Activated CD8-positive, alpha-beta memory T cell treated with anti-CD3 and anti-CD28 coated beads, Interleukin-2, amount 10 ng/mL, durations not matched to agents 7 days and 5 days (primary cell): ENCODE measurements at places on chromosomes 7 and 10.

DNA sequence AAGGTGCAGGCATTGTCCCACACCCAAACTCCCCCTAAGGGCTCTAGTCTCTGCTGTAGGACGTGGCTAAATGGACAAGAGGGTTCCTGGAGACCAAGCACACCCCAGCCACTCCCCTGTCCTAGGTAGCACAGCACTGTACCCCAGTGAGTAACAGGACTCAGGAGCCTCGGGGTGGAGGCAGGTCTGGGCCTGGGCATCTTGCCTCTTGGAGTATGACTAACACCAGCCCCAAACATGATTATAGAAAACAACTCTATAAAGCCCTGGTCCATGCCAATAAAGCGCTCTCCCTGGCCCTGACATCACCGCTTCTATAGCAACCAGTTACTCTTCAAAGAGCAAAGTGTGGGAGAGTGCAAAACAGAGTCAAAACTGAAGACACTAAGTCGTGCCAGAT is 195.0 kb downstream of the CALN1 start:
- H3K36me3 ChIP-seq = no peaks in the 10 kb centered on the region
- no peaks in the 10 kb centered on the region for H3K27me3 ChIP-seq
- no peak overlapping the region for H3K27ac ChIP-seq
- no peak overlapping the region for H3K4me3 ChIP-seq

DNA sequence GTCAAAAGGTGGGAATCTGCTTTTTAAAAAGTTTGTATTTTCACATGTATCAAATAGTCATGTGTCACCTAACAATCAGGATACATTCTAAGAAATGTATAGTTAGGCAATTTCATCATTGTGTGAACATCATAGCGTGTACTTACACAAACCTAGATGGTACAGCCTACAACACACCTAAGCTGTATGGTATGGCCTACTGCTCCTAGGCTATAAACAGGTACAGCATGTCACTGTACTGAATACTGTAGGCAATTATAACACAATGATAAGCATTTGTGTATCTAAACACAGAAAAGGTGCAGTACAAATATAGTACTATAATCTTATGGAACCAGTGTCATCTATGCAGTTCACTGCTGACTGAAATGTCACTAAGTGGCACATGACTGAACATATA is 17.8 kb downstream of the COA1 start:
- H3K36me3 ChIP-seq = peaks cover 55% of the 10 kb centered on the region
- DNase-seq = no peak
- H3K4me3 ChIP-seq = no peak overlapping the region
- no peaks in the 10 kb centered on the region for H3K27me3 ChIP-seq
- peaks cover 2% of the 10 kb centered on the region for H3K4me1 ChIP-seq

GRCh38 chr10:78407966-78408365 is 374.3 kb downstream of the RPS24 start:
- peaks cover 23% of the 10 kb centered on the region for H3K27me3 ChIP-seq
- no peak overlapping the region for H3K4me3 ChIP-seq
- H3K36me3 ChIP-seq = no peaks in the 10 kb centered on the region
- no peak for DNase-seq

DNA sequence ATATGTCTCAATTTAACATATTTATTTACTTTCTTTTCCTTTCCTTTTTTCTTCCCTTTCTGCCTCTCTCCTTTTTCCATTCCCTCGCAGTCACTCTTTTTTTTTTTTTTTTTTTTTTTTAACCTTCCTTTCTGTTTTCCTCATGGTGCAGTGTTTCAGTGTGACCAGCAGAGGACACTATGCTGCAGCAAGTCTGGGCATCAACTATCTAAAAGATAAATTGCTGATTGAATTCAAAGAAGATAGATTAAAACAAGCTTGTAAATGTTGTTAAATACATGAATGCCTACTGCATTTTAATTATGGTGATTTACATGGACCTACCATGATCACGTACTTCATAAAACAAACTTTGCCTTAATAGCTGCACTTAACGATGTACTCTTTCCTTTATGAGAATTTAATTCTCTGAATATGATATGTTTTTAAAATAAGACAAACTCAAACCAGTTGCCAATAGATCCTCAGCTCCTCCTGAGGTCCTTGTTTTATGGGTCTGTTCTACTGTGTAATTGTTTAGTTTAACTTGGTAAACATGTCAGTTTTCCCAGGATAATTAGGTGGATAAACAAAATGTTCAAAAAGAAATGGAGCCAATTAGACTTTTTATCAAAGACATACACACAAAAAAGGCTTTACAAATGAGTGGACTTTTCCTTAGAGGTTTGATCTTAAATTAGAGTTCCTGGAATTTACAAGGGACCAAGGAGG is 101.0 kb upstream of the AGR3 start:
- no peak for DNase-seq
- H3K27me3 ChIP-seq = peaks cover 20% of the 10 kb centered on the region
- no peak overlapping the region for H3K4me3 ChIP-seq
- no peaks in the 10 kb centered on the region for H3K36me3 ChIP-seq

- DNase-seq = no peak
- no peak overlapping the region for H3K4me3 ChIP-seq
- no peaks in the 10 kb centered on the region for H3K4me1 ChIP-seq
- H3K27ac ChIP-seq = no peak overlapping the region
- H3K36me3 ChIP-seq = peaks cover 12% of the 10 kb centered on the region
- no peaks in the 10 kb centered on the region for H3K27me3 ChIP-seq
Observed at GRCh38 chr7:767941-768731, 41.1 kb upstream of the PRKAR1B start.

GRCh38 chr7:28076423-28077200 is 104.0 kb downstream of the JAZF1 start:
- no peaks in the 10 kb centered on the region for H3K27me3 ChIP-seq
- H3K27ac ChIP-seq = no peak overlapping the region
- peaks cover 3% of the 10 kb centered on the region for H3K4me1 ChIP-seq
- no peaks in the 10 kb centered on the region for H3K36me3 ChIP-seq

- H3K4me1 ChIP-seq = peaks cover 11% of the 10 kb centered on the region
- H3K27me3 ChIP-seq = peaks cover 14% of the 10 kb centered on the region
- H3K36me3 ChIP-seq = no peaks in the 10 kb centered on the region
- peak; percentile 31 for DNase-seq
- H3K27ac ChIP-seq = no peak overlapping the region
Observed at GRCh38 chr10:86944031-86944419, 13.4 kb downstream of the MMRN2 start.

DNA sequence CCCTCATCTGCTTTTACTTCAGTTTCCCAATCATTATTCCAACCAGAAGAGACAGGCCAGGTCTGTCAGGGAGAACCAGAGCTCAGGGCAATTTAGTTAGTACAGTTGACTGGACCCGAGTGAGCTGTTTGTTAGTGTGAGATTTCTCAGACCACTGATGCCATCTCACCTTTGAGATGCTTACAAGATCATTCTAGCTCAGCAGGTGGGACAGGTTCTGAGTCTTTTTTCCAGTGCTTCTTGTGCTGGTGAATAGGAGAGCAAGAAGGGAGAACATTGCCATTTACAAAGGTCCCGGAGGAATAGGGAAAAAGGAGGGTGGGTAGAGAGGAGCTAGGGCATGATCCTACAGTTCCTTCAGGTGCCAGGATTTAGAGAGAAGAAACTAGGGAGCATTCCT is 112.4 kb upstream of the IFRD1 start:
- H3K36me3 ChIP-seq = peaks cover 19% of the 10 kb centered on the region
- no peaks in the 10 kb centered on the region for H3K27me3 ChIP-seq
- H3K4me3 ChIP-seq = no peak overlapping the region
- DNase-seq = no peak
- H3K4me1 ChIP-seq = no peaks in the 10 kb centered on the region
- no peak overlapping the region for H3K27ac ChIP-seq

- peaks cover 52% of the 10 kb centered on the region for H3K4me1 ChIP-seq
- H3K27me3 ChIP-seq = no peaks in the 10 kb centered on the region
- H3K27ac ChIP-seq = peak overlapping the region; percentile 89
- no peak overlapping the region for H3K4me3 ChIP-seq
Observed at GRCh38 chr10:110009736-110010475, 2.1 kb downstream of the ADD3 start.

DNA sequence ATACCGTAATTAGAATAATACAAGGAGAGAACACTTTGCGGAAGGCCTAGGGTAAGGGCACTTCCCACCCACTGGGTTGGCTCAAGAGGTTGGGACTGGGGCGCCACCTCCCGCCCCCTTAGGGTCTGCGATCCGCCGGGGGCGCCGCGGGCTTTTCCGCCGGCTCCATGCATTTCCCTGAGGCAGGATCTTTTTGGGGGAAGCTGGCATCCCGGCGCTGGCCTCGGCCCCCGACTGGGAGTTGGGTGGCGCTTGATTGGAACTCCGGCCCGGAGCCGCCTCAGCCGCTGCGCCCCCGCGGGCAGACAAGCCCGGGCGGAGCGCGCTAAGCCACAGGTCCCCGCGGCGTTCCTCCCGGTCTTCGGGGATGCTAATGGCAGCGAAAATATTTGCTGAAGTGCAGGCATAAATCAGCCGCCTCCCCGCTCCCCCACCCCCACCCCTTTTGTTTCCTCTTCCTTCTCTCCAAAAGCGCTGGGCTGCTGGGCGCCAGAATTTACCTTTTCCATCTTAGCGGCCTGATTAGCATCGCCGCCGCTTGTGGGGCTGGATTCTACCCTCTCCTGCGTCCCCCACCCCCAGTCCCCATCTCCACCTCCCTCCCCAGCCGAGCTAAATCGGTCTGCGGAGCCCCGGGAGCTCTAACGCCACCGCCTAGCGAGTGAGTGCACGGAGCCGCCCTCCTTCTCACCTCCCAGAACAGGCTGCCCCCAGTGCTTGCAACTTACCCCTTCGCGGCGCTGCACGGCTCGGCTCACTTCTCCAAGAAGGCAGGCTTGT is 5.1 kb downstream of the UNC5B start:
- no peak for DNase-seq
- H3K4me3 ChIP-seq = peak overlapping the region; percentile 36
- no peak overlapping the region for H3K27ac ChIP-seq
- H3K27me3 ChIP-seq = peaks cover 71% of the 10 kb centered on the region
- no peaks in the 10 kb centered on the region for H3K36me3 ChIP-seq
- peaks cover 9% of the 10 kb centered on the region for H3K4me1 ChIP-seq

DNA sequence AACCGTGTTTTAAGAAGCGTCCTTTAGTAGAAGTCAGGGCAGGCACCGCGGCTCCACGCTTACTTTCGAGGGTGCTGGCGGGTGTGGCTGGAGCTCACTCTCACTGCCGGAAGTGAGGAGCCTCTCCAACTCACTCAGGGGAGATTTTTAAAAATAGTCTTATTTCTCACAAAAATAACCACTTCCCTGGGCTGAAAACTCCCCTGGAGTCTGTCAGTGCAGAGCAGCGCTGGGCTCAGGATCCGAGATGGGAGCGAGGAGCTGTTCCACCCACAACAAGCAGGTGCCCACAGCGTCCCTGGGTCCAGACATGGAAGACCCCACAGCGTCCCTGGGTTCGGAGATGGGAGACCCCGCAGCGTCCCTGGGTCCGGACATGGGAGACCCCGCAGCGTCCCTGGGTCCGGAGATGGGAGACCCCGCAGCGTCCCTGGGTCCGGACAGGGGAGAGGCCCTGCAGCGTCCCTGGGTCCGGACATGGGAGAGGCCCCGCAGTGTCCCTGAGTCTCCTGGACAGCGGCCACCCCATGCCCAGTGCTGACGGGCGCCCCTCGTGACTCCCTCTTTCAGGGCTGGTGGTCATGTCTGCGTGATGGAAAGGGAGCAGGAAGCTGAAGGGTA is 51.2 kb downstream of the VIPR2 start:
- no peak for DNase-seq
- no peak overlapping the region for H3K27ac ChIP-seq
- no peaks in the 10 kb centered on the region for H3K27me3 ChIP-seq
- no peak overlapping the region for H3K4me3 ChIP-seq
- no peaks in the 10 kb centered on the region for H3K36me3 ChIP-seq
- H3K4me1 ChIP-seq = no peaks in the 10 kb centered on the region

GRCh38 chr7:155825336-155825735 is 13.1 kb upstream of the SHH start:
- H3K36me3 ChIP-seq = no peaks in the 10 kb centered on the region
- no peak for DNase-seq
- H3K4me1 ChIP-seq = no peaks in the 10 kb centered on the region

- H3K4me3 ChIP-seq = no peak overlapping the region
- no peak overlapping the region for H3K27ac ChIP-seq
- H3K4me1 ChIP-seq = no peaks in the 10 kb centered on the region
- no peak for DNase-seq
- H3K36me3 ChIP-seq = no peaks in the 10 kb centered on the region
Observed at GRCh38 chr7:158239290-158239981, 348.2 kb downstream of the PTPRN2 start.

DNA sequence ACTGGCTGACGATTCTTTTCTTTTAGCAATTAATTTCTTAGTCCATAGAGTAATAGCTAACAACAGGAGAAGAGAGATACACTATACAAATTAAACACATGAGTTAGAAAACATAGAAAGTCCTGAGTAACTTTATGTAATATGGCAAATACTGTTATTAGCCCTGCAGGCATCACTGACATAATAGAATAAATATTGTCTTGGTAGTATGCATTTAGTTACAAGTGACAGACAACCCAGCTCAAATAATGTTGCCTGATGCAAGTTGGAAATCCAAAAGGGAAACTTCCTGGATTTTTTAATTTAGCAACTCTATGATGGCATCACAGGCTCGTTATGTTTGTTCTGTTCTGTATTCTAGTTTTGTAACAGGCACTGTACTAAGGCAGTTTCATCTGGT is 95.1 kb downstream of the DKK1 start:
- no peak overlapping the region for H3K4me3 ChIP-seq
- H3K36me3 ChIP-seq = no peaks in the 10 kb centered on the region
- no peaks in the 10 kb centered on the region for H3K4me1 ChIP-seq
- no peak for DNase-seq
- no peak overlapping the region for H3K27ac ChIP-seq

DNA sequence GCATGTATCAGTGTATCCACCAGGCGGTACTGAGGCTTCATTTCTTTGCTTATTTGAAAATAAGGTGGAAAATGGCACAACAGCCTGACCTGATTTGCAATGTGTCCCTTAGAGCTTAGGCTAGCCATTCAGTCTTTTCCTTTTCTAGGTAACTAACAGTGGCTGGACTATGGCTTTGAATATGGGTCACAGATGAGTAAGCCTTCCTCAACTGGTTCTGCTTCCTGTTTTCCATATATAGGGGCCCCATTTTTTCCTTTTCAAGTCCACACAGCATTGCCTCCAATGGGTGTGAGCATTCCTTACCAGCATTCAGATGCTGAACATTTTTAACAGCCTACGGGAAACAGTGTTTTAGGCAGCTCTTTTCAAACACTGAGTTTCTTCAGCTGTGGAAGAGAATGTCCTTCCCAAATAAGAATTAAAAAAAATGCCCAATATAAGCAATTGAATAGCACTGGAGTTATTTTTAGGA is 3.9 kb upstream of the ITGB1 start:
- H3K36me3 ChIP-seq = peaks cover 1% of the 10 kb centered on the region
- H3K4me3 ChIP-seq = no peak overlapping the region
- peaks cover 29% of the 10 kb centered on the region for H3K4me1 ChIP-seq
- H3K27ac ChIP-seq = no peak overlapping the region
- no peaks in the 10 kb centered on the region for H3K27me3 ChIP-seq
- no peak for DNase-seq

DNA sequence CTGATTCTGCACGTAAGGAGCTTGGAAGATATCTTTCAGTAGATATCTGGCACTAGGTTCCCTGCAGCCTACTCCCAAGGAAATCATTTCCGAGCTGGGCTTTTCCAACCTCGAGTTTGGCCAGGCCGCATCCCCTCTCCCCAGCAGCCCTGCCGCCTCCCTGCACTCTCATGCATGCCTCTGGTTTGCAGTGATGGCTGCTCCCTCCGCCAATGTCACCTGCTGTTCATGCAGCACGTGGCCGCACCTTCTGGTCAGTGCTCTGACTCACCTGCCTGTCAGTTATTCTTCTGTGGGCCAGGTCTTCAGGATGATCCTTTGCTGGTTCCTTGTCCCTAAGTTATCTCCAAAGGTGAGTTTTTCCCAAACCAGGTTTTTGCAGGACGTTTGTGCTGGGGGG is 50.6 kb upstream of the RASGEF1A start:
- H3K4me3 ChIP-seq = no peak overlapping the region
- no peaks in the 10 kb centered on the region for H3K36me3 ChIP-seq
- peaks cover under 1% of the 10 kb centered on the region for H3K27me3 ChIP-seq
- peaks cover 19% of the 10 kb centered on the region for H3K4me1 ChIP-seq
- no peak for DNase-seq
